Hindlimb muscle (tissue), 1 donor: ENCODE measurements at places on chromosomes 5 and 9. TPM values are rescaled to one million over a fixed set of nuclear protein-coding genes. Genes with fewer than 3 reads are reported as not detected.

GRCh38 chr5:16550316-16550952 lies 66.4 kb downstream of the RETREG1 start:
- DNase-seq: no peak

DNA sequence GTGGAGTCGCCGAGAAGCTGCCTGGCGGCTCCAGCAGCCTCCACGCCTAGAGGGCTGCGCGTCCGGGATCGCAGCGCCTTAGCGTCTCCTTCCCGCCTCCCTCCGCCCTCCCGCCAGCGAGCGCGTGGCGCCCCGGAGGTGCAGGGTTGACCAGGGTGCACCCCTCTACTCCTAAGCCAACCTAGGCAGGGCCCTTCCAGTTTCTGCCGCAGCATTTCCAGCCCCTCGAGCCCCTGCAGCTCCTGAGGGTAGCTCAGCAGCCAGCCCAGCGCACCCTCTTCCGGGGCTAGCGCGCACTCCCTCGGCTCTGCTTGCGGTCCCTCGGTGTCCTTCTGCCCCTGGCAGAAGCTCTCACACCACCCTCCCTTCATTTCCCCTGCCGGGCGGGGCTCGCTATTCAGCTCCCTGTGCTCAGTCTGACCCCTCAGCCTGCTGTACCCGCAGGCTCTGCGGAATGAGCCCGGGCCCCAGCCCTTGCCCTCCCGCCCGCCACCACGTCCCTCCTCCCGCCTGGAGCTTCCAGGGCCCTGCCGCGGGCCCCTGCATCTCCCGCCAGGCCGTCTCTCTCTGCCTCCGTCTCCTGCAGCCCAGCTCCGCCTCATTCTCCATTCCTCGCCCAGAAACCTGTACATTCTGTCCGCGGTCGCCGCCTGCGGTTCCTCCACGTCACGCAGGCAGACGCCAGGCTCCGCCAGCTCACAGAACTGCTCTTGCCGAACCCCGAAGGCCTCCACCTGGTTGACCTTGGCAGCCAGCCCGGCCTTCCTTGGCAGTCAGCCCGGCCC lies 61.8 kb downstream of the SPATA31C2 start:
- DNase-seq: peak; percentile 85

DNA sequence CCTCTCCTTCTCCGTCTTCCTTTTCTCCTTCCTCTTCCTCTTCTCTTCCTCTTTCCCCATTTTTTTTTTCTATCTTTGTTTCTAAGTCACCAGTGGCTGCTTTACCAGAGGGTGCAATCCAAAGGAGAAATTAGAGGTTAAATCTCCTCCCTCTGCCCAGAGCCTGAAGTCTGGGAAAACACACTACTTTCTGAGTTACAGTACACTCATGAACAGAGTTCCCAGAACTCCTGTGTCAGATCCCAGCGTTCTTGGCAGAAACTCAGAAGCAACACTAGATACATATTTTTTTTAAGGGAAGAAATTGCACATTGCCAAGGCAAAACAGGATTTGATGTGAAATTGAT lies 189.0 kb downstream of the SNCAIP start:
- peak; percentile 51 for DNase-seq

DNA sequence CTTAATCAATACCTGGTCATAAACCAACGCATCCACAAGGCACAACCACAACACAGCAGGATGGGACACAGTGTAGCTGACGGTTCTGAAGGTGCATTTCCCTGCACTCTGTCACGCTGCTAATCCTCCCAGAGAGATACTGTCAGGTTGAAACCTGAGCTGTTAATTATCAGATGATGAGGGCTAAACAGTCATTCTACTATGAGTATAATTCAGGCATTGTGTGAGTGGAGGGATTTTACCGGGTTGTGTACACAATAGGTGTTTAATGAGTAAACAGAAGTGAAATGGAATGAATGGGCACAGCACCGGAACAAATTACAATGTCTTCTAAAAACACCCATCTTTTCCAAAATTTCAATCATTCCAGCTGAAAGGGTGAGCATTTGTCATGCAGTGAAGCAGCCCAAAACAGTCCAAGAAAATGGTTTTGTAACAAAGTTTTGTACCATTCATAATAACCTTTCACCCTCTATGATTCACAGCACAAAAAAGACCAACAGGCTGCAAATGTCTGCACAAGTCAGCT lies 71.5 kb downstream of the ABCA1 start:
- no peak for DNase-seq

DNA sequence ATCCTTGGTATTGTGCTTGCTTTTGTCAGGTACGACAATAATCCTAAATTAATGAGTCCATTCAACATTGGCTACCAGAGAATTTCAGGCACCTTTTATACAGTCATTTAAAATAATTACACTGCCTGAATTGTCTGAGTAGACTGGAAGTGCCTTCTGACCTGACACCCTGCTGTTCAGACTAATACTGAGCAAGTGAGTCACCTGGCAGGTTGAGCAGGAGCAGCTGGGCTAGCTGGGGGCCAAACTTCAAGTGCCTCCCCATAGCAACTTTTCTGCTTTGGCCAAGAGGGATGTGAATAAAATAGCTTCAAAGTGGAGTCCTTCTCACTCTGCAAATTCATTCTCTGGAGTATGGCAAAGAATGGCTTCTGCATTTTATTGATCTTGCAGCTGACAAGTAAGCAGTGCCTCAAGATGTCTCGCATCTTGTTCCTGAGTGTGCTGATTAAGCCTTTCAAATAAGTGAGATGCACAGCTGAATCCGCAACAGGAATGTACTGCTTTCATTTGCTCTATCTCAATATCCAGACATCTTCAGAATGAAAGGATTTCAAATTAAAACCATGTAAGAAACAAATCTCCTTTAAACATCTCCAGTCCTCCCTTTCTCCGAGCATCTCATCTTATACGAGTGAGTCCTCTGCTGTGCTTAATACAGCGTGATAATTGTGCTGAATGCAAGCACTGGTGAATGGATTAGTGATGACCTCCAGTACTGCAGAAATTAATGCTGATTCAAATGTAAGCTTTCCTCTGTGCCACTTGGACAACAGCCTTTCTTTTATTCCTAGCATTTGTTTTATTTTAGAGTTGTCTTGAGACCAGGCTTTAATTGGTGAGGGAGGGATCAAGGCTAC lies 271.2 kb downstream of the EDIL3 start:
- no peak for DNase-seq

DNA sequence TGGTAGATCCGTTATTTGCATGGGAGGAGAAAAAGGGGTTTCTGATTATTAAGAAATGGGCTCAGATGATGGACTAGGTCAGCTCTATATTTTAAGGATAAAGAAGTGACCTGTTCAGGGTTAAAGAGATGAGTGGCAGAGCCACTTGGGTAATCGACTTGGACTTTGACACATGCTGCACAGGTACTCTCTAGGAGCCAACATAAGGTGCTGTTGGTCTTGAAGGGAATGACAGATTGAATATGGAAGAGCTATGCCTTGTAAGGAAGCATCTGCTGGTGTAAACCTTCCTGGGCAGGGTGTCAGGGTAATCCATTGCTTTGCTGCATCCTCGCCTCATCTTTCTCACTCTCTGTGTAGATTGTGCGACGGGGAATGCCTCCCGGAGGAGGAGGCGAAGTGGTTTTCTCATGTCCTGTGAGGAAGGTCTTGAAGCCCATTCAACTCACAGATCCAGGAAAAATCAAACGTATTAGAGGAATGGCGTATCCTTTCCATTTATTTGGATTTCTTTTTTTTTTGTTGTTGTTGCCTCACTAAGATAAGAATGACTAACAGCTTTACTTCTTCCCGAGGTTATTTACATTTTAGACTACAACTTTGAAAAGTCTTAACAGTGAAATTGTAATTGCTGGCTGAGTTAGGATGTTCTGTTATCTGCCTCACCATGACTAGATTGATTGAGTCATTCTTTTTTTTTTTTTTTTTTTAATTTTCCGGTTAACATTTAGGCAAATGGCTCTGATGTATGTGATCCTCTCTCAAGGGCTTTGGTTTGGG lies 41.2 kb downstream of the RCL1 start:
- no peak for DNase-seq

- DNase-seq: no peak
Measured at GRCh38 chr5:12902611-12903010, 998.4 kb upstream of the CTNND2 start.

DNA sequence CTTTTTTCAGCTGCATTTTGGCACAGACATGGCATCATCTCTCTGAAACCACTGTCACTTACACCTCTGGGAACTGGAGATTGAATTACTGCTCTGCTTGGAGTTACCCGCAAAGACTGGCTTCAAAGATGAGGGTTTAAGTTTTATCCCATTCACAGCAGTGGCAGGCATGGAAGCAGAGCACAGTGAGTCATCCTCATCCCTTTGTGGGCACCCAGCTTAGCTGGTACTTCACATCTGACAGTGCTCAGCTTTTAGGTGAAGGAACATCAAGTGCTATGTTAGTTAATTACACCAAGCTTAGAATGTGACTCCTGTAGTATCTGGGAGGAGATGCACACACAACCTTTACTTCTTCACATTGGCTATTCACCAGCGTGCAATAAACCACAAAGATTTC lies 24.8 kb upstream of the ALDH1A1 start:
- no peak for DNase-seq

- no peak for DNase-seq
Measured at GRCh38 chr5:153358315-153358976, 132.0 kb upstream of the GRIA1 start.

GRCh38 chr9:84151640-84152039 lies 171.0 kb downstream of the RMI1 start:
- DNase-seq: no peak

- DNase-seq: no peak
Measured at GRCh38 chr9:77438653-77439052, 209.5 kb downstream of the GNA14 start.

DNA sequence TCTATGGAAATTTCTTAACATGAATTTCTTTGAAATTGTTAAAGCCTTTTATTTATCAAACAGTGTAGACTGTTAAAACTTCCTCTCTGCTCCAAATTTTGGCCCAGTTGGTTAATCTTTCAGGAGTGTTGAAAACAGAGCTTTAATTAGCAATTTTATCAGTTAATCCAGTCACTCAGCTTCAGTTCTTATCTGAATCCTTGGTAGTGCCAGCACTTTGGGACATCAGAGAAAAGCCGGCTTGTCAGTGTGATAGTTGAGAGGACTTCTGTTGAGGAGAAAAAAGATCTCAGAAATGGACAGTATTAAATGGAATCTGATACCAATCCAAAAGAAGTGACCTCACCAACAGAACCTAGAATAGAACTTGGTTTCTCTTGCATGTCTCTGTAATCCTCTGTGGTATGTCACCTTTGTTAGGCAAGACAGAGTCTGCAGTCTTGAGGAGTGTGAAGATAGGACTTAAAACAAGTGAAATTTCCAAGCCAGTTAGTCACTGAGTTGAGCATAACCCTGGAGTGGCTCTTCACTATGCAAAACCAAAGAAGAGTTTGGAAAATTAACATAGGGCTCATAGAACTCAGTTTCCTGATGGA lies 251.8 kb downstream of the NNT start:
- no peak for DNase-seq

DNA sequence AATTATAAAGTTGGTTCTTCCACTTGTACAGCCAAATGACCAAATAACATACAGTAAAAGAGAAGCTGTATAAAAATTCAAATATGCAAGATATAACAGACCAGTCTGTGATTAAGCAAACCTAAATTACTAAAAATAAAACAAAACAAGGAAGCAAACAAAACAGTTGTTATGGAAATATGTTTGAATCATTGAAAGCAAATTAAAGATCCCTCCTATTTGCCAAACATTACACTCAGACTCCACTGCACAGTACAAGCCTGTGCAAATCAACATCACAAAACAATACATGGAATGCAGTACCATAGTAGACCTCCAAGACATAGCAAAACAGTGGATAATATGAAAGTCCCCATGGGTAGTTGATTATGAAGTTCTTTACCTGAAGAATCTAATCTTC lies 288.1 kb upstream of the PTGER4 start:
- DNase-seq: no peak

Gene CD274
- polyA plus RNA-seq: 1.5 TPM

Gene SLCO6A1
- polyA plus RNA-seq: 0.40 TPM

Gene EFNA5
- 4.7 TPM for polyA plus RNA-seq

Gene COL5A1
- polyA plus RNA-seq: 460 TPM
